ENCODE measurements at places on chromosomes 16 and 17.

- DNase-seq = no peak
These were observed 424.4 kb downstream of the PMP22 start for GRCh38 chr17:14840616-14841231.

DNA sequence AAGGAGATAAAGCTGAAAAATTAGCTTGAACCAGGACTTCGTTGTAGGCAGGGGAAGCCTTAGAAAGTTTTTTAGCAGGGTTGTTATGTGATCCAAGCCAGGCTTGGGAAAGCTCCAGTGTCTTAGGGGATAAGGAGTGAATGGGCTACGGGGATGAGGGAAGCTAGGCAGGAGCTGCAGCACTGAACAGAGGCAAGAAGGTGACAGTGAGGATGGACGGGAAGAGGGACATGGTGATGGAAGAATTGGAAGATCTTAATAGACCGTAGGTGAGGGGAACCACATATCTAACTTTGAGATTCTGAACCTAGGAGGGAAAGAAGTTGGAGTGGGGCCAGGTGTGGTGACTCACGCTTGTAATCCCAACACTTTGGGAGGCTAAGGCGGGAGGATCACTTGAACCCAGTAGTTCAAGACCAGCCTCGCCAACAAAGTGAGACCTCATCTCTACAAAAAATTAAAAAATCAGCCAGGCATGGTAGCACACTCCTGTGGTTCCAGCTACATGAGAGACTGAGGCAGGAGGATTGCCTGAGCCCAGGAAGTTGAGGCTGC is 3.2 kb downstream of the RHBDL3 start:
- no peak for DNase-seq

DNA sequence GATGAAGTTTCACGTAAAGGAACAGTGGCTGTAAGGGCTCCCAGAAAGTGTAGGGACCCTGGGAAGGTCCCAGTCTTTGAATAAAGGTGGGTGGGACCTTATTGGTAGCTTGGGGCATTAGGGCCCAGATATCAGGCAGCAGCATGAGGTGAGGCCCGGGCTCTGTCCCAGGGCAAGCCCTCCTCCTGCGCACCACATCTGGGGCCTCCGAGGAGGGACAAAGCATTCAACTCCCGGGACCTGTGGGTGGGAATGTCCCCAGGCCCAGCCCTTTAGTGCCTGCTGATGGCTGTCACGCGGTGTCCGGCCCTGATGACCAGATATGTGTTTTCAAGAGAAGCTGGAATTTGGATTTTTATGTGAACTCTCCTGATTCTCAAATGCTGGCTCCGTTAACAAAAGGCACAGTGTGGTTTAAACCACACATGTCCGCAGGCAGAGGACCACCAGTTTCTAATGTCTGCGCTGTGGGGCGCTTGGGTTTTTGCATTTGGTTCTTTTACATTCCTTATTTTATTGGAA is 30.4 kb downstream of the RAI1 start:
- DNase-seq = no peak

DNA sequence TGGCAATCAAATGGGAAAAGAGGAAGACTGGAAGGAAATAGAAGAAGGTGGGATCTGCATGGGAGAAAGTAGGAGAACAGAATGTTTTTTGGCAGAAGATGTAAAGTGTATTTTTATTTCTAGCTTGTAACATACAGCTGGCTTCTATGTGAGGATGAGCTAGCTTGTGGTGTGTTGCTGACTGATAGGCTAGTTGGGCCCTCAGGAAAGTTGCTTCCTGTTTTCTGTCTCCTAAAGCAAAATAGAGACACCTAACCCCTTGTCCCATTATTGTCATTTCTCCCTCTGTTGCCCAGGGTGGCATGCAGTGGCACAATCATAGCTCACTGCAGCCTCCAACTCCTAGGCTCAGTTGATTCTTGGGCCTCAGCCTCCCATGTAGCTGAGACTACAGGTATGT is 15.9 kb downstream of the TNRC6A start:
- no peak for DNase-seq

DNA sequence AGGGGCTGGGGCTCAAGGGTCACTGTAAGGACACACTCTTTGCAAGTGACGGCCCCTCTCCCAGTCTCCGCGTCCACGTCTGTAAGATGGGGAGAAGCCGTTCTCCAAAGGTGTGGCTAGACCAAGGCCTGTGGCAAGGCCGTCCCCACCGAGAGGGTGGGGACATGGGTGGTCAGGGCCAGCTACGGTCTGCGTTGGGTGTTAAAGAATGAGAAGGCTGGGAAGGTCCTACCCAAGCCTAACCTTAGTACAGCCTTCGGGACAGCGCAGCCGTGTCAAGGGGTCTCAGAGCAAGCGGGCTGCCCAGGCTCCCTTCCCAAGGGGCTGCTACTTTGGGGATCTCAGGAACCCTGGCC is 1.9 kb downstream of the C1QTNF8 start:
- DNase-seq = no peak

DNA sequence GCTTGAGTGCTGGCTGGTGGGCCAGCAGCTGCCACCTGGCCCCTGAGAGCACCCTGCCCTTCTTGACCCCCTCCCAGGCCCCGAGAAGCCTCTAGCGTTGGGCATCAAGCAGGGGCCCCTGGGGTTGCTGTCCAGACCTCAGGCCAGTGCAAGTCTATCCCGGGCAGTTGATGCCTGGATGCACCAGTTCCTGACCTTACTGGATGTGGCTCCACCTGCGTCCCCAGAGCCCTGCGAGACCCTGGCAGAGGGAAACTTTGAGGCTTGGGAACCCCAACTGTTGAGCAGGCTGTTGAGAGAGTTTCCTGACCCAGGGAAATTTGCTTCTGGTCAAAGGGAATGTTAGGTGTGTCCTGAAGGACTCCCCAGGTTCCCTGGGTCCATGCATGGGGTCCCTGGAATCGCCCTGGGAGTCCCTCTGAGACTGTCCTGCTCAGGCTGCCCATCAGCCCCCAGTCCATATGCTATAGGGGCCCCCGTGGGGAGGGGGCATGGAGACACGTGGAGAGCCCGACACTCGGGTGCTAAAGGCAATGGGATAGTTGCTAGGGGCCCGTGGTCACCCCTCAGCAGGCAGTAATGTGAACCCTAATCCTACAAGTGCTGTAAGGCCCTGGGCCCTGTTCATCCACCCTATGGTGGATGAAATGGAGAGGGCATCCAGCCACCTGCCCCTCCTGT is 46.4 kb downstream of the RAB11FIP4 start:
- no peak for DNase-seq

DNA sequence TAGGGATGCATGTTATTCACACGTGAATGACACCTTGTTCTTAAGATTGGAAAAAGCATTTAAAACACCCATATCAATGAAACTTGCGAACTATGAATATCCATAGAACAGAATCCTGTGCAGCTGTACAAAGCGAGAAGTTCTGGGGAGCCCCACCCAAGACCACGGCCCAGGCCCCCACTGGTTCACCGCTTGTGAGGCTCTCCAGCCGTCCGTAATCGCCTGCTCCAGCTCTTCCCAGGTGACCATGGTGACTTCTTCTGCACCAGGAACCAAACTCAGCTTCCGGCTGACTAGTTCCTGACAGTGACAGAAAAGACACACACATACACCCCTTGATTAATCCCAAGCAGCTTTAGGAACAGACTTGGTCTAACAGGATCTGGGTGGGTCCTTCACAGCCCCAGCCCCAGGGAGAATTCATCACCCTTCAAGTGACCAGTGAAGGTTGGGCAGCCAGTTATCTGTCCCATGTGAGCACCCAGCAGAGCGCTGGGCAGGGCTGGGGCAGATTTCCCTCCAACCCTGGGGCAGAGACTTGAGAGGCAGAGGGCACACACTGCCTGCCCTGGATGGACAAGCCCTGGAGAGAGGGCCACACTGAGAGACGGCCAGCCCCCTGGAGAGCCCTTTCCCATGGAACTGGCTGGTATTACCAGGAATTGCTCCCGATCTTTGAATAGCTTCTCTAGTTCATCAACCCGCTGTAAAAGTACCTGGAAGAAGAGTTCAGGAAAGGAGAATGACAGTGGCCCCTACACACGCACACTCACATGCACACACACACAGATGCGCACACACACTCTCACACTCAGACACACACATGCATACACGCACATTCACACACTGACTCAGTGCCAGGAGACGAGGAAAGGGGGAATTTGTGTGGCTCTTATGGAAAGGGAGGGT is 3.6 kb downstream of the QRICH2 start:
- no peak for DNase-seq

DNA sequence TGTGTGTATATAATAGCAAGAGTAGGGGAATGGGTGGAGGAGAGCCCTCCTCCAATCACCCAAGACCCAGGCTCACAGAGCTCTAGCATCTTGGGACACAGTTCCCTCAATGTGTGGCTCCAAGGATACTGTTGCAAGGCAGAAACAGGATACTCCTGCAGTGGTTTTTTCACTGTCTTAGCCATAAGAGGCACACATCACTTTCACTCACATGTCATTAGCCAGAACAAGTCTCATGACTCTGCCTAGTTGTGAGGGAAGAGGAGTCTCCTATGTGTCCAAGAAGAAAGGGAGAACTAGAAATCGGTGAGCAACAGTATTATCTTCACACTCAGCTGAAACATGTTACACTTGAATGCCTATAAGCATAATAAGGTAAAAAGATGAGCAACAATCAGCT is 11.1 kb upstream of the NUDT7 start:
- DNase-seq = no peak

GRCh38 chr17:41402161-41402560 is 4.8 kb upstream of the KRT31 start:
- no peak for DNase-seq

DNA sequence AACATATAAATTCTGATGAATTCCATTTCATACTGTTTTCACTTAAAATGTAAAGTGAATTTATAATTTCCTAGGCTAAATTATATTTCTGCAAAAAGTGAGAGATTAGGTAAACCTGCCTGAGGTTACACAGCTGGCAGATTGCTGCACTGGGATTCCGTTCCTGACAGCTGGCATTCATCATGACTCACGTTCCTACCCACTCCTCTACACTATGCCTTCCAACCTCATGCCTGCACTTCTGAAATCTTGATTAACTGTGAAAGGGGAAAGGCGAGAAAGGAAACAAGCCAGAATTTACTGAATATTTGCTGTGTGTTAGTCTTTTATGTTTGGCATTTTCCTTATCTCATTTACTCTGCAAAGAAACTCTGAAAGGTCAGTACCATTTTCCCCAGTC is 73.3 kb upstream of the MON1B start:
- no peak for DNase-seq

DNA sequence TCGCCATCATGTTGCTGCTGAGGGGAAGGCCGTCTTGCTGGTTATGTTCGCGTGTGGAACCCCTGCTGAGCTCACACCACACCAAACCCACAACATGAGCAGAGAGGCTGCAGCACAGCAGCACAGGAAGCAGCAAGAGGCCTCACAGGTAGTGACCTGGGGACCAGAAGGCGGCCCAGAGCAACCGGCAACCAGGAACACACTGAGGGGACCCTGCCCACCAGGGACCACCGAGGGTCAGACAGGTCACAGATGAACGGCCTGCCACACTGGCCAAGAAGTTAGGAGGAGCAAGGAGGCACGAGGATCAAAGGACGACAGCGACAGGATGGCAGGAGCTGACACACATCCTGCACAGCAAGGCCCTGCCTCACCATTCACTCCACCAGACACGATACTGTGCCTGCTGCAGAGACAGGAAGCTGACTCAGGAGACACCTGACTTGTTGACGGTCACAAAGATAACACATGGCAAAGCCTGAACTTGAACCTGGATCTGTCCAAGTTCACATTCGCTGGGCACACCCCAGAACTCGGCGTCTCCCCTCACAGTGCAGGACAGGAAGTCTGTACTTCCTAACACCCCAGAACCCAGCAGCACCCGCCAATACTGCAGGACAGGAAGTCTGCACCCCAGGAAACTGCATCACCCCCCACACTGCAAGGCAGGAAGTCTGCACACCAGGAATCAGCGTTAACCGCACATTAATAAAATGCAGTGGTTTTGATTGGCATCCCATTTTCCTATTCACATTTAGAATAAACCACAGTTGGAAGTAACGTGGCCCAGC is 98.5 kb downstream of the ZNF778 start:
- peak; percentile 56 for DNase-seq

DNA sequence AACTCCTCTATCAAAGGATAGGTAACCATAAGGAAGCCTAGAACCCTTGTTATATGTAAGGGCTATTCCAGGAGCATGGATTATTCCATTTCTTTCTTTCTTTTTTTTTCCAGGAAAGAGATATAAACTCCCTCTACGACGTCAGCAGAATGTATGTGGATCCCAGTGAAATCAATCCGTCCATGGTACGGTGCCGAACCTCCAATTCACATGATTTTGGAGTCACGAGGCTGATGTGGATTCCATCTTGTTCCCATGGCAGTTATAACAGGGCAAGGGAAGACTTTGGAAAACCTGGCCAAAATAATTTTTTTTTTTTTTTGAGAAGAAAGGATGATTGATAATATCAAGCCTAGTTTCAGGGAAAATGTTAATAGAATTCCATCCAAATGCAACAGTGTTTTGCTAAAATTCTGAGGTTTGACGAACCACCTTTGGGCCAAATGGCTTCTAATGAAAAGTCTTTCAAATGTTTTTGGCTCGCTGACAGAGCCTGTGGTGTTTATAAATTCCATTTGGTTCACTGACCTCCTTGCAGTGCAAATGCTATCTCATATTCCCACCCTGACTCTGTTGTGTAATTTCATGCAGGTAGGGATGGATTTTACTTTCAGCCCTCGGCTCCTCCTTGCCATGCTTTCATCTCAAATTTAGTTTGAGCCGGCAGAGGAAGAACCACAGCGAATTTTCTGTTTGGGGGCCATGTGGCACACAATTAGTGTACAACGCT is 90.0 kb downstream of the SDR42E1 start:
- DNase-seq = no peak

GRCh38 chr16:19912455-19913339 is 28.0 kb upstream of the GPRC5B start:
- DNase-seq = no peak

DNA sequence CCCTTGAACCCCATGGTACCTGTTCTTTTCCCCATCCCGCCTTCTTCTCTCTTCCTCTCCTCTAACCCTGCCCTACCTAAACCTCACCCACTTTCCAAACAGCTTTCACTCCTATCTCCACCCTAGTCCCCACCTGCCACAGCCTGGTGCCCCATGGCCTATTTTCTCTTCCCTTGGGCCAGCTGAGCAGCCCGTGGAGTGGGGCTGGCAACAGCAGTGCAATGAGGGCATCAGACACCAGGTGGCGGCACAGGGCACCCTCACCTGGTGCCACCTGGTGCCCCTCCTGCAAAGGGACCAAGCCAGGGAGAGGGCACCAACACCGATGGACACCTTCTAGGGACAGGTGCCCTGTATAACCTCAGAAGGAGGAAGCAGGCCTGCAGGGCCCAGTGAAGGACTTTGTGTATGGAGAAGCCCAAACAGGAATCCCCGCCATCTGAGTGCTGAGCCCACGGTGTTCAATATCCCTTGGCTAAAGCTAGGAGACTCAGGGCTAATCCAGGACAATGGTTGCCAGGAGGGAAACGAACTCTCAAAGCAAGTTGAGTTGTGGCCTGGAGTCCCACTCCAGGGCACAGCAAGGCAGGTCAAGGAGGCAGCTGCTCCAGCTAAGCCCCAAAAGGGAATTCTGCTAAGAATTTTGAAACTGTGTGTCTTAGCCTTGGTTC is 4.0 kb upstream of the ABCC3 start:
- DNase-seq = peak; percentile 49

DNA sequence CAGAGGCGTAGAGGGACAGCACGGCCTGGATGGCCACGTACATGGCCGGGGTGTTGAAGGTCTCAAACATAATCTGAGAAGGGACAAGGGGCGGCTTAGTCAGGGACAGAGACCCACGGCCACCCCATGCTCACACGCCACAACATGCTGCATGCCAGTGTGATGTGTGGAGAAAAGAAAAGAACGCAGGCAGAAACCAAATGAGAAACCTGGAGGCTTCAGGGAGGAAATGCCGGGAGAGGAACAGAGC is 1.1 kb downstream of the ACTG1 start:
- DNase-seq = no peak

Measured in stimulated activated CD4-positive, alpha-beta T cell treated with anti-CD3 and anti-CD28 coated beads, Interleukin-15, amount 100 ng/mL, for 1 hour (primary cell).